NCI-H187 treated with DMSO at 0.1 percent for 48 hours (cell line): ENCODE measurements at places on chromosomes 16 and 17.

DNA sequence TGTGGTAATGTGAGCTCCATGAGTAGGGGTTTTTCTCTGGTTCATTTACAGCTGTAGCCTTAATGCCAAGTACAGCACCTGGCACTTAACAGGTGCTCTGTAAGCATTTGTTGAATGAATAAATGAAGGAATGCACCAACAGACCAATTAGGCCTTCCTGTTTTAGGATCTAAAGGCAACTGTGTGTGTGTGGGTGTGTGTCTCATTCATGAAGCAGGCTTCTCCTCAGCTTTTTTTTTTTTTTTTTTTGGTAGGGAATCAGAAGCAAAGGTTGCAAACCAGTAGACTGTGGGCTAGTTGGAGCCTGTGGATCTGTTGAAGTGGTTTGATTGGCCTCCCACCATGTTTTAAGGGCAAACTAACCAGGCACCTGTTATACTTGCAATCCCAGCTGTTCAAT lies 48.1 kb downstream of the HS3ST2 start:
- no peak for DNase-seq

- DNase-seq, result no peak
Measured at GRCh38 chr16:72299684-72300243, 127.8 kb upstream of the PMFBP1 start.

- no peak for DNase-seq
Measured at GRCh38 chr16:66370786-66371684, 4.5 kb downstream of the CDH5 start.

DNA sequence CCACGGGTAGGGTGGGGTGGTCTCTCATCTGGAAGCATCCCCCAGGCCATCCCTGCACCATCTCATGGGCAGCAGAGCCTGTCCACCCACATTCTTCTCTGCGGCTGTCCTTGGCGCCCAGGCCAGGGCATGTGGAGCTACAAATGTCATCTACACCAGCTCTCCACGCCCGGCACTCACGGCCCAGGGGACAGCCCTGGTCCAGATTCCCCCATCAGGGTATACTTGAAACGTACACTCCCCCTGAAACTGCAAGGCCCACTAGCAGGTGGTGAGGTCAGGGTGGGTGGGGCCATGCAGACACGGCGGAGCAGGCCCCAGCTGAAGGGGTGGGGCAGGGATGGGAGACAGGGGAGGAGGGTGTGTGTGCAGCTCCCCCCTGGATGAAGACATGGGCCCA lies 3.2 kb upstream of the SOX8 start:
- DNase-seq, result no peak

DNA sequence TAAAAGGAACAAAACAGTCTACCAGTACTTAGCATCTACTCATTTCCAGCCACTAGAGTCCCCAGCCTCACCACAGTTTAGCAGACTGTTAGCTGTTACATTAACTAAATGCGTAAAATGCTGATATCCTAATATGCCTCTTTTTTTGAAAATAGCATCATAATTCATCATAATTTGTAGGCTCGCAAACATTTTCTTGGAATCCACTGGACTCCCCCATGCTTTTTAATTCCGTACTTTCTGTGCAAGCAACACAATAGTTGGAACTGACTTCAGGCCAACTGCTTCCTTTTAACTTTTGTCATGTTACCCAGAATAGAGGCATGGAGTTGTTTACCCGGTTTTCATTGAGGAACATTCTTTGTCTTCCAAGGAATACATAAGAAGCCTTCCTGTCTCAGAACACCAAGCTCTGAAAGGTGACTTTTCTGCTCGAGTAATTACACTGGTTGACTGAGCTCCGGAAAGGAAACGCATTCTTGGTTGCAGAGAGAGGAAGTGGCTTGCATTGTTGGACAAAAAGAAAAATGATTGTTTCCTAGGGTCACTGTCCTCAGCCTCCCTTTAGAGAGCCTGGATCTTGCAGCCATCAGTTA lies 30.9 kb upstream of the SEC14L1 start:
- no peak for DNase-seq

DNA sequence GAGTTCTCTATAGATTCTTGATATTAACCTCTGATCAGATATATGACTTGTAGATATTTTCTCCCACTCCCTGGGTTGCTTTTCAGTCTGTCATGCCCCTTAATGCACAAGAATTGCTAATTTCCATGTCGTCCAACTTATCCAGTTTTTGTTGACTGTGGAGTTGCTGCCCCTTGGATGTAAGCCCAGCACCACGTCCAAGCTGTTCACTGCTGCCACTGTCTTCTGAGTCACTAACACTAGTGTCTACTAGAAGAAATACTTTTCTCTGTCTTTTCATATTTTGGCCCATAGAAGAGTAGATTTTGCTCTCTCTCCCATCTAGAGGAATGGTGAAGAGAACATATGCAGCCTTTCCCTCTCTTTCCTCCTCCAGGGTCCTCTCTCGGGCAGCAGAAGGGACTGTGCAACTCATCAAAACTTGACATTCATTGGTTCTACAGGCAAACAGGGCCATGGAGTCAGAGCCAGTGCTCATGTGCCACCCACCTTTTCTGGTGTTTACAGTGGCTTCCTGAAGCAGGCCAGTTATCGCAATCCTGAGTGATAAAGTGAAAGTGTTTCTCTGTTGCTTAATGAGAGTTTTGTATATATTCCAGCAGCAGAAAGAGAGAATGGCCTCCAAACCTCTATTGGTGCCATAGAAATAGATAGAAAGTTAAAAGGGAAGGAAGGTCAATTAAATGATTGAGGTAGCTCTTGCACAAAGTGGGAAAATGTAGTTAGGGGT lies 22.6 kb upstream of the PMP22 start:
- no peak for DNase-seq

DNA sequence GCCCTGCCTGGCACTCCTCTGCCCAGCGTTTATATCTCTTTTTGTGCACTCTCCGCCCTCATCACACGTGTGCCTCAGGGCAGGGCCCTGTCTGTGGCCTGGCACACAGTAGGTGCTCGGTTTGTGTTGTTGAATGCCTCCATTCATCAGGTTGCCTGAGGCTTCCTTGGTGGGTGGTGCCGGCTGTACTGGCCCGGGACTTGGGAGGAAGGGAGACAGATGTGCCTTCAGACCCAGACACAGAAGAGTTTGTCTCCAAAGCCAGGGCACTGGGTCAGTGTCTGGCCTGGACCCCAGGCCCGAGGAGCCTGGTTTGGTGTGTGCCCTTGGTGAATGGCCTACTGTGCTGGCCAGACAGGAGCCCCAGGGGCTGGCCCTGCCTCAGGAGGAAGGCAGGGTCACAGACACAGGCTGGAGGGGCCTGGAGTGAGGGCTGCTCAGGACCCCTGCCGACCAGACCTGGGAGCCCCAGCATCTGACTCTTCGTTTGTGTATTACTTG lies 71.6 kb downstream of the RAI1 start:
- no peak for DNase-seq

- no peak for DNase-seq
Measured at GRCh38 chr17:51442088-51442865, 181.9 kb downstream of the UTP18 start.

GRCh38 chr17:72004011-72004427 lies 116.8 kb upstream of the SOX9 start:
- DNase-seq, result no peak

DNA sequence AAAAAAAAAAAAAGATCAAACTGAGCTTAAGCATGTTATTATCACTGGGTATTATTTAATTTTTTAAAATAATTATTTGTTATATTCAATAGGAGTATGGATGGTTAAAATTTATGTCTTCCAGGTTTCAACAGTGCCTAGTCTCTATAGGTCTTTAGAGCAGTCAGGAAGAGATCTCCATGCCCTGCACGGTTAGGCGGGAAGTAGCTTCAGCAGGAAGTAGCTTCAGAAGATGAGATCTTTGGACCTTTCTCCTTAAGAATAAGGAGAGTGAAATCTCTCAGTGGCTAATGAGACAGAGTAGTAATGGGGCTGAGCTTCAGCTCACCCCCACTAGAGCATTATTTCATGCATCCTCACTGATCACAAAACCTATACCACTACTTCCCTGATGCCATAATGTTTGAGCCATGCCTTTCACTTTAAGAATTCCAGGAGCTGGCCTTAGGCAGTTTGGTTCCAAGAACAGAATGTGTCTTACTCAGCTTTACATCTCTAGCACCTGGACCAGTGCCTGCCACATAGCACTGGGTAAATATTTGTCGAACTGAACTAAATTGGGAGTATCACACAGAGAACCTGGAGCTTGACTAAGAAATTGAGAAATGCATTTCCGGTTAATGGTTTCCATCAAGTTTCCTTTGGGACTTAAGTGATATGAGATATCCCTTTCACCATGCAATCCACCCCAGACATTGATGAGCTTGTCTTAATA lies 43.5 kb downstream of the SCPEP1 start:
- no peak for DNase-seq

GRCh38 chr16:84884596-84885341 lies 65.0 kb downstream of the CRISPLD2 start:
- no peak for DNase-seq

GRCh38 chr17:70552230-70552981 lies 383.1 kb downstream of the KCNJ2 start:
- DNase-seq, result no peak

GRCh38 chr16:68514511-68514910 lies 24.6 kb upstream of the ZFP90 start:
- DNase-seq, result no peak

GRCh38 chr16:87442581-87442966 lies 50.2 kb downstream of the ZCCHC14 start:
- DNase-seq, result no peak

- no peak for DNase-seq
Measured at GRCh38 chr17:72173499-72174116, 52.8 kb downstream of the SOX9 start.

GRCh38 chr16:84932681-84933080 lies 78.7 kb downstream of the ZDHHC7 start:
- DNase-seq, result no peak

GRCh38 chr17:61806936-61807335 lies 56.4 kb downstream of the BRIP1 start:
- DNase-seq, result no peak

DNA sequence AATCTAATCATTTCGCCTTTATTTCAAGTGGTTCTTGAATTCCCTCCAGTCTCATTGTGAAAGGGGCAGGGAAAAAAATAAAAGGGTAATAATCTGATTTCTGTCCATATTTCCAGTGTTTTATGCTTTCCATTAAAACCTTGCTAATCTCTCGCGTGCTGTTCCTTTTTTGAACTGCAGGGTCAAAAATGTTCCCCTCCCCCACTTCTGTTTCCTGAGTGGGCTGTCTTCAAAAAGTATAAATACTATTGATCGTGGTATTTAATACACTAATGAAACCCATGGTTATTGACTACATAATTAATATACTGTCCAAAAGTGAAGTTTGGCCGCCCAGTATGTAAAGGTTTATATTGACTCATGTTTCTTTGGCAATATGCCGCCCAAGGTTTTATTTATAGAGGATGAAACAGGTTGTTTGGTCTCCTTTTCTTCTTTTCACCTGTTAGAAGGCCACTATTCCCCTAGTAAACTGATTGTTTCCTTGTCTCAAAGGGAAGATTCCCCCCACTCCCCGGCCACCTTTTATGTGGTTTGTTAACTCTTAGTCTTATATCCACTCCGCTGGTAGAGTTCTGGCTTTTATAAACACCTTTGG lies 69.7 kb downstream of the RPA1 start:
- no peak for DNase-seq

DNA sequence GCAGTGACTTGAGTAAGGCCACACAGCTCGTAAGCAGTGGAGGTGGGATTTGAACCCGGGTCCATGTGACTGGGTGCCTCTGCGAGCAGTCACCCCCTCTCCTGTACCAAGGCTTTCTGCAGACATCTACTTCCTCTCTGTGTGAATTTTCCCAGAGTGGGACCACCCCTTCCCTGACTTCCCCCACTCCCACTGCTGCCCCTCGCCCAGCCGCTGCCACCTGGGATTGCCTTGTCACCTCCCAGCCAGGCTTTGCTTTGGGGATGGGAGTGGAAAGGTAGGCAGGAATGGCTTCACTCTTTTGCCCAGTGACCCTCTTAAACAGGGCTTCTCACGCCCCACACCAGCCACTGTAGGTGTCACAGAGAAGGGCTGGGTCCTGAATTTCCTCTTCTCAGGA lies 105.2 kb upstream of the SEC14L1 start:
- no peak for DNase-seq

DNA sequence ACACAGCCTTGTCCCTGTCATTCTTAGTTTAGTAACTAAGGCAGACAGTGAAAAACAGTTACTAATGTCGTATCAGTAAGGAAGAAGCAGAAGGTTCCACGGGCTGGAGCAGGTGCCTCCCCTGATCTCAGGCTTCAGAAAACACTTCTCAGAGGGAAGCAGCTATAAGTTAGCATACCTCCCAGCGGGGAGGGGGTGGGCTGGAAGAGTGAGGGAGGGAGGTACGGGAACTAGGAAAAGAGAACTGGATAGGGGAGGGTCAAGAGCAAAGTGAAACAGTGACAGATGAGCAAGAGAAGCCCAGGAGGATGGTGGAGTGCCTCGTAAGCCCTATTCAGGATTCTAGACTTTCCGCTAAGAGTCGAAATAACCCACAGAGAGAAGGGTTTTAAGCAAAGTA lies 186.3 kb upstream of the XYLT1 start:
- no peak for DNase-seq

DNA sequence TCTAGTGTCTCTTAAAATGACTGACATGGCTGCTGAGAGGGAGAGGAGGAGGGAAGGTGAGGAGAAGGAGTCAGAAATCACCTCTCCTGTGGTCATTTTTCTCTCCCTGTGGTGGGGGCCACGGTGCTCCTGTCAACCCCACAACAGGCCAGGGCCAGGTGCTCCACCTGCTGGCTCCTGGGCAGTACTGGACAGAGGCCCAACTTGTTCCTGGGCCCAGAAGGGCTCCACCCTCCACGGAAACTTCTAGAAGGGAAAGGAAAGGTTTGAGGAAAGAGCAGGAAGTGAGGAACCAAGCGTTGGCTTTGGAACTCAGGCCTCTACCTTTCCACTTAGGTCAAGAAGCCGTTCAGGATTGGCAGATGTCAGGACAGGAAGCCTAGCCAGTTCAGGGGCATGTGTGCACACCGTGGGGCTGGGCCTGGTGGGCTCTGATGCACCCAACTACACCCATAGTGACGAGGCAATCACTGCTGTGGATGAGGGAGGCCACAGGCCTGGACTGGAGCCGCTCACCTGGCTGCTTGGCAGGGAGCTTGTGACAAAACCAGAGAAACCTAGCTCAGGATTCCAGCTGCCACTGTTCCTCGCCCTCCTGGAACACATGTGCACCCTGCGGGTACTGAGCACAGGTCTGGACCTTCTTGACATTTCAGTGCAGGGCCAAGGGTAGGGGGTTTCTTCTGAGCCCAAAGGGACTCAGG lies 36.1 kb downstream of the WNT3 start:
- no peak for DNase-seq
